GM23248 (cell line): ENCODE measurements at places on chromosomes 6 and 20. TPM values are rescaled to one million over a fixed set of nuclear protein-coding genes. Genes with fewer than 3 reads are reported as not detected.

SSTR4 gene
- not detected in 2 replicates for total RNA-seq

VIP gene
- 0.32 TPM in 1 of 2 replicates, not detected in the other for total RNA-seq

ALDH8A1 gene
- not detected in 2 replicates for total RNA-seq

DNA sequence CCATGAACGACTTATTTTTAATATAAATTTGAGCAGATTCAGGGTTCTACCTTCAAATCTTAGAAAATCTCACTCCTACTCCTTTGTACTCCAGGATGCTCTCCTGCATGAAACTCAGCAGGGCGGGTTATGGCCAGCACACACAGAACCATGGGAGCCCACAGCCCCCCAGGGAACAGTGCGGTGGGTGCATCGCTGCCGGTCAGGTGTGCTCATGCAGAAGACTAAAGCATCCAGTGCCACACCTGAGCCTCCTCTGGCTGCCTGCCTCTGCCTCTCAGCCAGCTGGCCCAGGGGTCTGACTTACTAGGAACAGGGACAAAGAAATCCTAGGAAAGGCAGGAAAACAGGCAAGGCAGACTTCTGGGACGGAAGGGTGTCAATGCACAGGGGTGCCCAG, 31.8 kb downstream of the EZR start:
- 0 out of 2 replicates have a peak, but pooled peaks cover 3% of the 10 kb centered on the region for H3K4me1 ChIP-seq
- no peak overlapping the region for H3K4me3 ChIP-seq
- no peaks in the 10 kb centered on the region for H3K27me3 ChIP-seq
- H3K27ac ChIP-seq, result no peak overlapping the region

GRCh38 chr6:4603291-4603690, 172.9 kb upstream of the CDYL start:
- H3K36me3 ChIP-seq, result no peaks in the 10 kb centered on the region
- peaks cover 37% of the 10 kb centered on the region for H3K4me1 ChIP-seq
- peak overlapping the region; percentile 30 for H3K27ac ChIP-seq
- no peaks in the 10 kb centered on the region for H3K27me3 ChIP-seq
- peak; percentile 91 for DNase-seq

- peak overlapping the region; percentile 79 for H3K27ac ChIP-seq
- peaks cover 24% of the 10 kb centered on the region for H3K4me1 ChIP-seq
- DNase-seq, result peak; percentile 98
Observed at GRCh38 chr6:135922174-135922573, 70.7 kb downstream of the PDE7B start.

DNA sequence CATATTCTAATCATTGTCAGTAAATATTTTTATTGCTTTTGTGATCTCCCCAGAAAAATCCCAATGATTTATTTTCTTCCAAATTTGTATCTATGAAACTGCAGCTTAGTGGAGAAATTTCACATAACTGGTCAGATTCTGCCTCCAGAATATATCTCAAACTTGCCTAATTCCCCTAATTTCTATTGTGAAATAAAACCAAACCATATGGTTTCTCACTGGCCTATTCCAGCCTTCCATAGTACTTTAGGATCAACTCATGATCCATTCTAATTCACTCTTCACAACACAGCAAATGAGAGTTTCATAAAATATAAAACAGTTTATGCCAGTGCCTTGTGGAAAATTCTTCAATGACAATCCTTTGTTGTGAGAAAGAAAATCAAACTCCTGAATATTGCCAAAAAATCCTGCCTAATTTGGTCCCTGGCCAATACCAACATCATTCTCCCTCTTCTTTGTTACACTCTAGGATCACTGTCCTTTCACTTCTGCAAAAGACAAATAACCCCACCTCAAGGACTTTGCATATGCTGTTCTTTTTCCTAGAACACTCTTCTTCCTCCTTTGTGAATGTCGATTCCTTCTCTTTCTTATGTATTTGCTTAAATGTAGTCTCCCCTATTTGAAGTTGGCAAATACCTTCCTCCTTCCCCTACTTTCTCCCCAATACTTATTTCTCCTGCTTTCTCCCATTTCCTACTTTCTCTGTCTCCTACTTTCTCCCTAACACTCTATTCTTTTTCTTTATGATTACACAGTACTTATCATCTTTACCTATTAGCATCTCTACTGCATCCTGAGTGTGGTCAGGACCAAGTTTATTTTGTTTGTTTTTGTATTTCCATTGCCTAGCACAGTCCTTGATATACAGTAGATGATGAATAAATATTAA, 587.5 kb downstream of the RFPL4B start:
- no peaks in the 10 kb centered on the region for H3K27me3 ChIP-seq
- no peak overlapping the region for H3K27ac ChIP-seq
- DNase-seq, result no peak
- H3K4me1 ChIP-seq, result peaks cover 15% of the 10 kb centered on the region

- H3K4me3 ChIP-seq, result no peak overlapping the region
- H3K4me1 ChIP-seq, result no peaks in the 10 kb centered on the region
- no peak overlapping the region for H3K27ac ChIP-seq
- no peaks in the 10 kb centered on the region for H3K27me3 ChIP-seq
Observed at GRCh38 chr6:39731565-39731964, 6.4 kb upstream of the KIF6 start.

DNA sequence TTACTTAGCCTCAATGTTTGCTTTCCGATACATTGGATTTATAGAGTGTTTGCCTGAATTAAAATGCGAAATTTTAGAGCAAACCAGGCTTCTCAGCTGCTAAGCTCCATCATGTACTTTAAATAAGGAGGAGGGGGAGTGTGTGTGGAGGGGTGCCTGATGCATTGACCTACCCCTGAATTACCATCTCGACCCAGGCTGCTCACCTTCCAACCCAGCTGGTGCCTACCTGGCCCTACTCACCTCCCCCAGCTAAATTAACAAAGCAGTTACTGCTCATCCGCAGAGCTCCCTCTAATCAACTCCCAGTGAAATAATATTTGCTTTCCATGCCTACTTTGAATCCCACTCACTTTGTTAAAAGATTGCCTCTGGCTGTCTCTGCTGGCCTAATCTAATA, 544.5 kb downstream of the MAFB start:
- H3K36me3 ChIP-seq, result no peaks in the 10 kb centered on the region
- no peaks in the 10 kb centered on the region for H3K4me1 ChIP-seq
